GM12891 (cell line): ENCODE measurements at places on chromosomes 6 and 20.

DNA sequence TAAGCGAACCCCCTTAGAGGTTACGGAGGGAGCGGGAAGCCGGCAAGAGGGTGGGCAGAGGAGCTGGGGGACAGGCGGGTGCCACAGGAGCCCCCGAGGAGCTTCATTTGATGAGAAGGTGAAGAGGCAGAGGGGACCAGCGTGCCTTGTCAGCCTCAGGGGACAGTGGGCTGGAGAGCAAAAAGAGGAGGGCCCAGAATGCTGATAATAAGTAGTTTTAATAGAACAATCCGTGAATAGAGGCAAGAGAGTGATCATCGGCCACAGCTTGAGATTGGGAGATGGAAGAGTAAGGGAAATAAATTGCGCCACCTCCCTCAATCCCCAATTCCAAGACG, 1.3 kb downstream of the COL19A1 start:
- DNase-seq, result no peak

- no peak for DNase-seq
Observed at GRCh38 chr20:1854246-1854645, 41.0 kb upstream of the SIRPA start.

DNA sequence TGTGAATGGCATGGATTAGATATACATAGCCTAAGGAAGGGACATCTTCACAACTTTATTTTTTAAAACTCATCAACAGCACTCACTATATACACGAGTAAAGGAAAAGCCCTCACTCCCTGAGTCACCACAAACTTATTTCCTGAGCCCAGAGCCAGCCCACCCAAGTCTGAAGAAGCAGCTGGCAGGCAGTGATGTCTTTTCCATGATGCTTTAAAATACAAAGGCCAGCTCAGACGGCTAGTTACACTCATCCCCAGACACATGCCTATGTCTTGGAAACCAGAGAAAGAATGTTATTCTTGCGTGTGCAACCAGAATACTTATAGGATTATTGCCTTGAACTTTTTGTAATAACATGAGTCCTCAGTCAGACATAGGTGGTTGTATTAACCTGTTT, 114.4 kb downstream of the ADGRG6 start:
- no peak for DNase-seq

GRCh38 chr6:129671442-129672340, 38.3 kb downstream of the ARHGAP18 start:
- DNase-seq, result no peak

GRCh38 chr6:17584241-17584803, 15.8 kb upstream of the FAM8A1 start:
- peak; percentile 39 for DNase-seq

DNA sequence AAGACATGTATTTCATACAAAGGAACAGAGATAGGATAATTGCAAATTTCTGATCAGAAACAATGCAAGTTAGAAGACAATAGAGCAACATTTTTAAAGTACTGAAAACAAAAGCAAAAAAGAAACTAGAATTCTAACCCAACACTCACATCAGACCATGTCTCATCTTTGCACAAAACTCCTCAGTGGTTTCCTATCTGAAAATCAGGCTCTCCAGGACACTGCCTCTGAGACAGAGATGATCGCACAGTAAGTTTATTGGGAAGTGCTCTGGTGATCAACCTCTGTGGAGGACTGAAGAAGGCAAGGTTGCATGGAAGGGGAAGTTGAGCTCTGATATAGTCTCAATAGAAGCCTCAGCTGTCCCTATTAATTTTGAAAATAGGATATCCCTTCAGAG, 2.3 kb upstream of the TTBK1 start:
- DNase-seq, result no peak

- DNase-seq, result no peak
Observed at GRCh38 chr6:158387036-158387435, 74.8 kb downstream of the TULP4 start.

DNA sequence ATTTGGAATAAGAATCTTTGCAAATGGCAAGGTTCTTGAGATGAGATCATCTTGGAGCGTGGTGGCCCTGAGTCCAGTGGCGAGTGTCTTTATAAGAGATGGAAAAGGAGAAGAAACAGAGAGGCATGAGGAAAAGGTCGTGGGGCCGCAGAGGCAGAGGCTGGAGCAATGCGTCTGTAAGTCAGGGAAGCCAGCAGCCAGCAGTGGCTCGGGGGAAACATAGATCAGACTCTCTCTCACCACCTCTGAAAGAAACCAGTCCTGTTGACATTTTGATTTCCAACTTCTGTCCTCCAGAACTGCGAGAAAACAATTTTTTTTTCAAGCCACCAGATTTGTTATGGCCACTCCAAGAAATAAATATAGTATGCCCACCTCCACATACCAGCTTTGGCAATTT, 226.6 kb downstream of the TFAP2C start:
- DNase-seq, result no peak

DNA sequence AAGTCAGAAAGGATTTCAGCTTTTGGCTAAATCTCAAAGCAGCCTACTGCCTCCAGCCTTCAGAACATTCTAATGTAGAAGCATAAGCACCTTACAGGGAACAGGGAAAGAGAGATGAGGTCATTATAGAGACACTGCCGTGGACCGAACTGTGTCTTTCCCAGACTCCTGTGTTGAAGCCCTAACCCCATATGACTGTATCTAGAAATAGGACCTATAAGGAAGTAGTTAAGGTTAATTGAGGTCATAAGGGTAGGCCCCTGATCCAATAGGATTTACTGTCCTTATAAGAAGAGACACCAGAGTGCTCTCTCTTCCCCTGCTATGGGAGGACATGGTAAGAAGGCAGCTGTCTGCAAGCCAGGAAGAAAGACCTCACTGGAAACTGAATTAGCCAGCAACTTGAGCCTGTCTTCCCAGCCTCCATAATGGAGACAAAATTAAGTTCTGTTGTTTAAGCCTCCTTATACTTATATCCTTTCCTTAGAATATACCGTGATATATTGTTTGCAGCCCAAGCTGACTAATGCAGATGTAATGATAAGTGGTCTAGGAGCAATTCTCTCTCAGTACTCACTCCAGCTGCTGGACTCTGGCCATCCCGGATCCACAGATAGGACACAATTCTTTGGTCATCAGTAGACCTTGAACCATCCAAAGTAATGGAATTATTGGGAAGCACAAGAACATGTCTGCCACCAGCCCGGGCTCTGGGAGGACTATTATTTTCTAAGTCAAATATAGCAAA, 71.4 kb downstream of the ALDH5A1 start:
- DNase-seq, result no peak

GRCh38 chr20:63831646-63831992, 555 bp upstream of the ZBTB46 start:
- DNase-seq, result no peak

GRCh38 chr6:56856036-56856580, 98.8 kb upstream of the BEND6 start:
- DNase-seq, result no peak

- peak; percentile 49 for DNase-seq
Observed at GRCh38 chr20:3420211-3420707, 12.8 kb upstream of the DNAAF9 start.

GRCh38 chr20:34033903-34034302, 40.2 kb downstream of the RALY start:
- no peak for DNase-seq

- no peak for DNase-seq
Observed at GRCh38 chr6:74892091-74892490, 313.8 kb downstream of the COL12A1 start.

- no peak for DNase-seq
Observed at GRCh38 chr20:20710443-20711315, 1.8 kb downstream of the RALGAPA2 start.

DNA sequence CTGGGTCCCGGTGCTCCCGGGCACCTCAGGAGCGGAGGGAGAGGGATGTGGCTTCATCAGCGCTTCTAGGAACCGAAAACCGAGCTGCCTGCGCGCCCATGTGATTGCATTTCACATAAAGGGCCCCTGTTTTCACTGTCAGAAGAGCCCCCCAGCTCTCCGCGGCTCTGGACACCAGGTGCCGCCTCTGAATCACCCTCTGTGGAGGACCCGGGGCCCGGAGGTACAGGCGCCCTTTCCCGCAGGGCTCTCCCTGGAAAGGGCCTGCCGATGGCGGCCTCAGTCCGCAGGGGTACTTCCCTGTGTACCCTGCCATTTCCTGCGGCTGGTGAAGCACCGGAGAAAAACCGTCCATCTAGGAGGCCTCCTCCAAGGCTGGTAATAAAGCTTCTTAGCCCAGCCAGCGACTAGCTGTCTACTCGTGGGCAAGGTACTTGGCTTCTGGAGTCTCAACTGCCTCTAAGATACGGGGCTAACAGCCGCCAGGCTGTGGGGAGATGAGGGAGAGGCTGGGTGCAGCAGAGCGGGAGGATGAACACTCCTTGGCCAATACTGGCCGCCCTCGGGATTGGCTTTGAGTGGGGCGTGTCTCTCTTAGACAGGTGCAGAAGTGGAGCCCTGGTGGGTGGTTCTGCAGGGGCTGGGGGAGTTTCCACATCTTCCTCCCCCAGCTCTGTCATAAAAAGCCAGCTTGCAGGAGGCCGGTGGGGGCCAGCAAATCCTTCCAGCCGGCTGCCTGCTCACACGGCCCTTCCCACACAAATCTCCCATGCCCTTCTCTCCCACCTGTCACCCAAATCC, 1.6 kb downstream of the PPP1R16B start:
- no peak for DNase-seq

DNA sequence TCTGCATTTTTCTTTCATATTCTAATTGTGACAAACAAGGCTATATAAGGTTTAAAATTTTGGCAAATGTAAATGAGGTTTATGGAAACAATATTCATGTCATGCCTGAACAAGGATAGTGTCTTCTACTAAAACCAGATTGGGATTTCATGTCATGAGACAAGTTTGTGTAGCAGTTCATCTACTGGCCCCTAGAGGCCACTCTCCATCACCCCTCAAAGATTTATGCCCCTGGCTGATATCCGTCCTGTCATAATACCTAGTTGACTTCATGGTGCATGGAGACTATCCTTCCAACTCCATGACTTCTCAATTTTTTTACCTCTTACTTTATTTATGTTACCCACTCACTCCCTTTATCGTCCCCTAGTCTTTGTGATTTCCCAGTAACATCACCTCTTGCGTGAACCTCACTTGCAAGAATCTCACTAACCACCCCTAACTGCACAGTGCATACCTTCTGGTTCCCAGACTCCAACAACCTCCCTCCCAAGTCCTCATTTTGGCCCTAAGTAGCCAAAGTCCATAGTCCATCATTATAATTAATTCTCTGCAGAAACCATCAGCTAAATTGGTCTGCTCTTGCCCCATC, 179.8 kb downstream of the TASP1 start:
- DNase-seq, result peak; percentile 1

DNA sequence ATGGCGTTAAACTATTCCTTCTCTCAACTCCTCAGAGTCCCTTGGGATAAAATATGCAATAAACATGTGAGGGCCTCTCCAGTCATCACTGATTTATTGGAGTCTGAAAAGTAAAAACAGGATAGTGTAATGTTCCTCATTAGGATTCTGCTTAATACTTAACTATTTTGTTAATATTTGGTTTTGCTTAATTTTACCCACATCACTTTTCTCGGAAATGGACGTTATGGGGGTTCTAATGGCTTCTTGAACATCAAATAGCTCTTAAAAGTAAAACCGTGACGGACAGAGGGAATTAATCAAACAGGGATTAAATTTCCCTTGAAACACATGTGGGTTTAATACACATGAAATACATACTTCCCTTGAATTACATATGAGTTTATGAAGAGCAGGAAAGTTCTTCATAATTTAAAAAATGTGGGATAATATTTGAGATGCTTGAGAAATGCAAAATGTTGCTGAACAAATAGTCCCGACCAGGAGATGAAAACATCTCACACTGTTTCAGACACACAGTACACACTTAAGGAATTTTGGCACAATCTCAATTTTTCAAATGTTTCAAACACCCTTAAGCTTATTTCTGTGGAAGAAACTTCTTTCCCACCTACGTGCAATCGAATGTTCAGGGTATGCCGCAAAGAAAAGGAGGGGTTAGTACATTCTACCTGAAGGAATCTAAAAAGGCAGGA, 38.4 kb upstream of the EIF2S2 start:
- no peak for DNase-seq

- DNase-seq, result no peak
Observed at GRCh38 chr6:19789100-19789803, 47.9 kb upstream of the ID4 start.

DNA sequence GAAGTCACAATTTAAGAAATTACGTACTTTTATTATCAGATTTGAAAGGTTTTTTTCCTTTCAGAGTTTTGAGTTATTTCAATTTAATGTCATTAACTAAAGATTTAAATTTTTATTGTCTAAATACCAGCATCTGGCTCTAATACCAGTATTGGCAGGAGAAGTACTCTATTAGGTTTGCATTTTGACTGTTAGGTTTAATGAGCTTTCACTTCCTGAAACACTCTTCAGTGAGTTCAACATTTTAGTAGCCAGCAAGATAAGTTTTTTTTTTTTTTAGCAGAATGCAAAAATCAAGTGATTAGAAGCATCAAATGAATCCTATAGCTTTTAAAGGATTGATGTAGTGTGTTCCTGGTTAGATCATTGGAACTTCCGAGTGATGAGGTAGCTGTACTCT, 34.0 kb upstream of the SCGN start:
- DNase-seq, result no peak

DNA sequence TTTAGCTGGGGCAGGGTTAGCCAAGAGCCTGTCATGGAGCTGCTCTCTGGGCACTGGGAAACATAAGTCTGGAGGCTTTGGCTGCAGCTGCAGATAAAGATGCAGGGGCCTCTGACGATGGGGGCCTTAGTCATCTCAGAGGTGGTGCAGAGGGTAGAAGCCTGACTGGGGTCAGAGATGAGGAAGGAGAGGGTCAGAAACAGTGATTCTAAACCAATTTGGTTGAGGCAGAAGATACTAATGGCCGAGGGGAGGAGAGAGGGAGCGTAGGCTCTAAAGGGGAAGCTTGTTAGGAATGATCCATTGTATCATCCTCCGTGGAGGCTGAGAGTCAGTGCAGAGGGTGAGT, 33.8 kb downstream of the PLEKHG1 start:
- no peak for DNase-seq

DNA sequence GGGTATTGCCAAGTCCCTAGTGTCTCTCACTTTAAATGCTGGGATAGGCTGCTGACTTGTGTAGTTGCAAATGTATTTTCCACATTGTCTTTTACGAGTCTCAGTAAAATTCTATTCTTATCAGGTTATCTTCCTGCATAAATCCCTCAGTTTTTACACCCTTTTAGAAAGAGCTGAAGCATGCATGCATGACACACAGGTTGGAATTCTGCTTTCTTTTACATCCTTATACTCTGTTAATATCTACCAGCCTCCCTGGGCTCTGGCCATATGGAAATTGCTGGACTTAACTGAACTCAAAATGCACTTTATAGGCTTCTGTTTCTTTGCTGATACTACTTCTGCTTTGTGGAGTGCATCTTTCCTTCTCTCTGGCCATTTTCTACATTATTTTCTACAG, 477.4 kb downstream of the FRK start:
- DNase-seq, result no peak

- no peak for DNase-seq
Observed at GRCh38 chr6:111767752-111768430, 105.4 kb downstream of the FYN start.

DNA sequence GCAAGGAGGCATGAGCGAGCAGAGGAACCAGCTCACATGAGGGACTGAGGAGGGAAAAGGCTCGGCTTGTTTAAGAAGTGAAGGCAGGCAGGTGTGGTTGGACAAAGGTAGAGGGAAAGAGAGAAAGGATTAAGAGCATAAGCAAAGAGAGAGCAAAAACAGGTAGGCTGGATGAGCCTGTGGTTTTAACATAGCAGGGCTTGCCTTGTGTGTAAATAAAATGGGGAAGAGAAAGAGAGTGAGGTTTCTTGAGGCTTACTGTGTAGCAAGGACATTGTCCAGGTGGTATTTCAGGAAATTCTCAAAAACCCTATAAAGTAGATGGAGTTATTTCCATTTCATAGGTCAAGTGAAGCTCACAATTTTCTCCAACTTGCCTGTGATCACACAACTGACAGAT, 93.9 kb upstream of the HDAC2 start:
- DNase-seq, result no peak
